Stimulated activated CD8-positive, alpha-beta memory T cell treated with anti-CD3 and anti-CD28 coated beads, Interleukin-7, amount 100 ng/mL, for 1 hour (primary cell): ENCODE measurements at places on chromosomes 2 and 18.

DNA sequence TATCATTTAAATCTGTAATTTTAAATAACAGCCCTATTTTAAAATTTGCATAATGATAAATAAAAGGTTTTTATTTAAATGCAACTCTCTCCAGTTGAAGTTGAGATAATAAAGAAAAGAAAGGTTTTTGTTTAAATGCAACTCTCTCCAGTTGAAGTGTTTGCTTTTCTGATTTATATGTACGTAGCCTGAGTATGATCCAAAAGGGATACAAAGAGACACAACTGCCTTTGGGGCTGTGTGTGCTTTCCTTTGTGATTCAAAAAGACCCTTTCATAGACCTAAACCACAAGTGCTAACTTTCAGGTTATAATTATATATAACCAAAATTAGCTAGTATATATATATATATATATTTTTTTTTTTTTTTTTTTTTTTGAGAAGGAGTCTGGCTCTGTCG is 76.2 kb upstream of the MFF start:
- DNase-seq = no peak

DNA sequence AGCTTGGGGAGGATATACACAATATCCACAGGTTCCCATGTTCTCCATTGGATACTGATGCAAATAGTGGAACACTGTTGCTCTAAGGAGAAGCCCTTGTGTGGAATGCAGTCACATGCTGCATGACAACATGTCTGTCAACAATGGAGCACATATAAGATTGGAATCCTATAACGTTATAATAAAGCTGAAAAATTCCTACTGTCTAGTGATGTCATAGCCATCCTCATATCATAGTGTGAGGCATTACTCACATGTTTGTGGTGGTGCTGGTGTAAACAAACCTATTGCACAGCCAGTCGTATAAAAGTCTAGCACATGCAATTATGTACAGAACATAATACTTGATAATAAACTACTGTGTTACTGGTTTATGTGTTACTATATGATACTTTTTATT is 394.7 kb downstream of the FBXO15 start:
- DNase-seq = no peak

DNA sequence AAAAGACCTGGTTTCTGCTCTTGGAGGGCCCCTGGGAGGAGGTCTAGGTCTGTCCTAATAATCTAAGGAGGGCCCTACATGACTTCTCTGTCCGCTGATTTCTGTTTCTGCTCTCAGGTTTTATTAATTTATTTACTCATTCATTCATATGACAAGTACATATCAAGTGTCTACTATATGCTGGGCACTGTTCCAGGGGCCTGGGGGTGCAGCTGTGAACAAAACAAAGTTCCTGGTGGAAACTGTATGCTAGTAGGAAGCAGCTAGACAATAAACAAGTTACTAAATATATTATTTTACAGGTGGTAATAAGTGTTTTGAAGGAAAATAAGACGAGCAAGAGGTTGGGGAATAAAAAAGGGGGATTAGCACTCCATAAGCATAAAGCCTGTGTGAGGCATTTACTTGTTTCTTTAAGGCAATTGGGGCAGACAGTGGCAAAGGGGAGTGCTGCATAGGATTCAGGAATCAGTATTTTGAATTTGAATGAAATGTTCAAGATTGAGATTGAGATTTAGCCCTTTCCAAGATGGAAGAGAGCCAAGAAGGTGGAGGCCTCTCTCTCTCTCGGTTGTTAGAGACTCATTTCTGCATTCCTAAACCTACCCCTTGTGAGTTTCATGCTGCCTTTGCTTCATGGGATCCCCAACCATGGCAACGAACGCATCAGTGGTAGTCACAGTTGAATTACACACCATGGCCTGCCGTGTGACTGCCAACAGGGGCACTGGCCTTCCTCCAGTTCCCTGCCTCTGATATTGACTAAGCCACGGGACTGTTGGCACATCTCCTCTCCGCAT is 28.3 kb downstream of the DRC1 start:
- no peak for DNase-seq

GRCh38 chr2:219976871-219977270 is 349.4 kb downstream of the SLC4A3 start:
- no peak for DNase-seq

DNA sequence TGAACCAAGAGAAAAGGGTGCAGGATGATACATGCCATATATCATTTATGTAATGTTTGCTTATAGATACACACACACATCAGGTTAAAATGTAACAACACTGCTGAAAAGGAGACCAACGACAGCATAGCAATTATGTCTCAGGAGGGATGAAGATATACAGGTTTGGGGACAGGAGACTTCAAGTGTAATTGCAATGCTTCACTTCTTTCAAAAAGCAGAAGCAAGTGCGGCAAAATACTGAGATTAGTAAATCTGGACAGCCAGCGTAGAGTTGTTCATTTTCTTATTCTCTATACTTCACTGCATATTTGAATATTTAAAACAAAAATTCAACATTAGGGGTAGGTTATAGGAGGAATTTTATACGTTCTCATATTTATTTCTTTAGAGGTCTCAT is 87.2 kb downstream of the L3MBTL4 start:
- no peak for DNase-seq

- no peak for DNase-seq
Measured at GRCh38 chr18:36051760-36052159, 15.6 kb downstream of the RPRD1A start.

DNA sequence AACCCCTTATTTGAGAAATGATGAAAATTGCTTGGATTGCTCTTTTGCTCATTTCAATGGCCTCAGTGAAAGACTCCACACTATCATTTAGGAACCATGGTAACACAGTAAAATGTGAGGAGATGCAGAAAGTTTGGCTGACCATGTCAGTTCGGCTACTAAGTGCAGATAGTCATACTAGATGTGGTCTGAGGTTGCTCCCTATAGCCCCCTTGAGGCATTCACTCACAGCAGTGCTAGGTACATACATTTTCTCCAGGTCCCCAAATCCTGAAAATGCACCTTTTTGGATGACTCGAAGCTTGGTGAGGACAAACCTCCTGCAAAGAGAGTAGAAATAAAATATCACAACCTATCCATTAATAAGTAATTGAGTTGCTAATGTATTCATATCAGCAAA is 86.3 kb downstream of the FSHR start:
- DNase-seq = no peak

DNA sequence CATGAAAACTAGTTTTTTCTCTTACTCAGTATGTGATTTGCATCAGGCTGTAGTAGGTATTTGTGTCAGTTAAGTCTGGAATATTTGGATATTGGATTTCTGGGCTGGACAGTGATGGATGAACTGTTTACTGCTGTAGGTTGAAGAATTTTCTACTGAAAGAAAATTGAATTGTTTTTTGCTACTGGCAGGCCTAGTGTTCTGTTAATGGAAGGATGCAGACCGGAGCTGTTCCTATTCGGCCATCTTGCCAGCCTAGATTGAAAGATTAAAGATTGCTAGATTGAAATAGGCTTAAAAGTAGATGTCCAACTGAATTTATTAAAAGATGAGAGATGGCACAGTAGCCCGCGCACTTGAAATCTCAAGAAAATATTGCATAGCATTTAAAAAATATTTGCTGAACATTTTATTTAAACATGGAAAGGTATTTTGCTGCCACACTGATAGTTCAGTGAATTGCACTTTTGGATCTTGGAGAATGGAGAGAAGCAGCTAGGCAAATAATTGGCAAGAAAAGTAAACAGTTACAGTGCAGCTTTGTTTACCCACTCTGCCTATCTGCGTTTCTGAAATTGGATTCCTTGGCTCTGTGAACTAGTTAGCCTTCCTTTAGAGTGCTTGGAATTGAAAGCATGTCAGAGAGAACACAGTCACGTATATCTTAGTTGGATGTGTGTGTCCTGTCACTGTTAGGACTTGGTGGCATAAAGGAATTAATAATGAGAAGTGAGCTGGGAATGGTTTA is 54.1 kb downstream of the EPB41L5 start:
- DNase-seq = no peak

GRCh38 chr2:98335271-98335670 is 11.0 kb upstream of the CNGA3 start:
- DNase-seq = no peak

- DNase-seq = no peak
Measured at GRCh38 chr2:200314976-200315567, 8.6 kb downstream of the SPATS2L start.

DNA sequence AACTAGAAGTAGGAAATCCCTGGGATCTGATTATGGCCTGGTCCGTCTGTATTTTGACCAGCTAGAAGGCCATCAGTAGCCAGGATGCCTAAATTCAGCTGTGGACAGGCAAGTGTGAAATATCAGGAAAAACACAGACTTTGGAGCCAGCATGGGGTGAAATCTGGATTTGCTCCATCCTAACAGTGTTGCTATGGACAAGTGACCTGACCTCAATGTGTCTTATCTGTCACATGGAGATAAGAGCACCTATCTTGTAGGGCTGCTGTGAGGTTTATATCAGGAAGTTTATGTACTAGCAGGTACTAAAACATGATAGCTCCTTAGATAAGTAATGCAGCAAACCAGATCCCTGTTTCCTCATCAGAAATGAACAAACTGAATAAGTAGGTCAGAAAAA is 460.4 kb downstream of the STK39 start:
- no peak for DNase-seq

DNA sequence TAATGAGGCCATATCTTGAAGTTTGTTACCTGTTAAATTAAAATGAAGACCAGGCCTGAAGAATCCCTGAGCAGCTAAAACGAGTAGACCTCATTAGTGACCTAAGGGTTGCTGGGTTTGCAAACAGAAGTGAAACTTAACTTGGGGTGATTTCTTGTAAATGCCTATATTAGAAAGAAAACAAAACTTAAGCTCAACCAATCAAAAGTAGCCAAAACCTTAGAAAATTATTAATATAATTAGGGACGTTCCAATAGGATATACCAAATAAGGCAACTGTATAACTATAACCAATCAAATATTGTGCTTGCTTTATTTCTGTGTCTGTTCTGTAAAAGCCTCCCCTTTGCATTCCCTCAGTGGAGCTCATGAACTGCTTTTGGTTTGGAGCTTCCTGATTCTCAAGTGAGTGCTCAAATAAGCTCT is 137.9 kb upstream of the VRK2 start:
- DNase-seq = no peak

DNA sequence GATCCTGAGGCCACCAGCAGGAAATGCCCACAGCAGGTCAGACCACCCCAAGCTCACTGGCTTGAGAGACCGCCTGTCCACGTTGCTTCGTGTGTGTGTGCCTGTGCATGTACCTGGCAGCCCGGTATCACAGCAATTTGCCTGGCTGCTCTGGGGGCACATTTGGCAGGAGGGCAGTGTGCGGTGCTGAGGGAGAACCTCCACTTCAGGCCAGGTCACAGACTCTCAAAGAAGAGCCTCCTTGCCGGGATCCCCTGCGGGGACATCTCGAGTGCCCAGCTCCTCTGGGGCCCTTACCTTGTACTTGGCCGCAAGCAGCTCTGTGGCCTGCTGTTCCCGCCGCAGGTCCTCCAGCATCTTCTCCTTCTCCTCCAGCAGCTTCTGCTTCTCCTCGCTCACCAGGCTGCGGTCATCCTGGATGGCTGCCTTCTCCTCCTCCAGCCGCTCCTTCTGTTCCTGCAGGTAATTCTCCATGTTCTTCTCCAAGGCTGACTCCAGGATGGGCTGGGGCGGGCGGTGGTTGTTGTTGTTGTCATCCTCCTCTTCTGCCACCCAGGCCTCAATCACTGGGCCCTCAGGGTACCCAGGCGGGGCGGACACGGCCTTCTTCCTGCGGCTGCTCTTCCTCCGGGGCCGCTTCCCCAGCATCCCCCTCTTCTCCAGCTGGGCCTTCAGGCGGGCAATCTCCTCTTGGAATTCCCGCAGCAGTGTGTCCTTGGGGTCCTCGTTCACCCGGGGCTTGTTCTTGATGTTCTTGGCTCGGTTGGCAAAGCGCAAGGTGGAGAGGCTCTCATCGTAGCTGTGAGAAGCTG is 2.0 kb downstream of the KIF3C start:
- no peak for DNase-seq

DNA sequence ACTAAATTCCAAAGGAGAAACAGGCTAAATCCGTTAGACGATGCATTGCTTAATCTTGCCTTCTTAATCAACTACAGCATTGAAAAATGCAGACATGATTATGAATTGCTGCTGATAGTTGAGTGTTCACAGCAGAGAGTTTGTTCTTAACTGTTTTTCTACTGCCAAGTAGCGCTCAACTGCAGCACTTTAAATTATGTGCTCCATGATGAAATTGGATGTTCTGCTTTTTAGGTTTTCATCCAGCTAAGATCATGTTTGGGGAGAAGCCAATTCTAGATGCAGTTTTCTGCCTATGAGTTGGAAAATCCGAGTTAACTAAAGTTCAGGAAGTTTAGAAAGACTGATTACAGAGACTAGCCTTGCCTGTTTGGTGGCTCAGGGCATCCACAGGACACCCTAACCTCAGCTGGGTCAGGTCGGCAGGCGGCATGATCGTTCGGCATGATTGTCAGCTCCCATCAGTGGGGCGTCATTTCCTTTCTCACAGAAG is 119.4 kb upstream of the PIEZO2 start:
- no peak for DNase-seq
